ENCODE measurements at places on chromosomes 3 and 15. TPM values are rescaled to one million over a fixed set of nuclear protein-coding genes. Genes with fewer than 3 reads are reported as not detected.

The NR1I2 gene
- not detected for total RNA-seq

The LIPC gene
- 1.9 TPM for total RNA-seq

The VPS39 gene
- total RNA-seq, result 82.1 TPM

The CHL1 gene
- total RNA-seq, result 5.0 TPM

The ASB14 gene
- not detected for total RNA-seq

The CHRNA3 gene
- not detected for total RNA-seq

The FEZF2 gene
- total RNA-seq, result not detected

The PPARG gene
- total RNA-seq, result 20.7 TPM

The C3orf85 gene
- not detected for total RNA-seq

The TRIM42 gene
- not detected for total RNA-seq

The IMPG2 gene
- total RNA-seq, result 0.33 TPM

The LEKR1 gene
- 6.6 TPM for total RNA-seq

The ZNF501 gene
- 5.1 TPM for total RNA-seq

The ROPN1 gene
- total RNA-seq, result not detected

The CEMIP gene
- 0.29 TPM for total RNA-seq

The BLM gene
- total RNA-seq, result 1.3 TPM

The TMEM108 gene
- total RNA-seq, result 4.9 TPM

The PPP1R14D gene
- total RNA-seq, result not detected

The ST3GAL6 gene
- 7.9 TPM for total RNA-seq

The TGM5 gene
- not detected for total RNA-seq

The GOLGA8M gene
- 7.9 TPM for total RNA-seq

The DNAH1 gene
- 8.8 TPM for total RNA-seq

All from thyroid gland (tissue), 4 donors.